Nephron progenitor cell (in vitro differentiated cells): ENCODE measurements at places on chromosomes 6 and 20.

- DNase-seq, result peak; percentile 75
Measured at GRCh38 chr6:26199057-26199772, 112.0 kb downstream of the HFE start.

DNA sequence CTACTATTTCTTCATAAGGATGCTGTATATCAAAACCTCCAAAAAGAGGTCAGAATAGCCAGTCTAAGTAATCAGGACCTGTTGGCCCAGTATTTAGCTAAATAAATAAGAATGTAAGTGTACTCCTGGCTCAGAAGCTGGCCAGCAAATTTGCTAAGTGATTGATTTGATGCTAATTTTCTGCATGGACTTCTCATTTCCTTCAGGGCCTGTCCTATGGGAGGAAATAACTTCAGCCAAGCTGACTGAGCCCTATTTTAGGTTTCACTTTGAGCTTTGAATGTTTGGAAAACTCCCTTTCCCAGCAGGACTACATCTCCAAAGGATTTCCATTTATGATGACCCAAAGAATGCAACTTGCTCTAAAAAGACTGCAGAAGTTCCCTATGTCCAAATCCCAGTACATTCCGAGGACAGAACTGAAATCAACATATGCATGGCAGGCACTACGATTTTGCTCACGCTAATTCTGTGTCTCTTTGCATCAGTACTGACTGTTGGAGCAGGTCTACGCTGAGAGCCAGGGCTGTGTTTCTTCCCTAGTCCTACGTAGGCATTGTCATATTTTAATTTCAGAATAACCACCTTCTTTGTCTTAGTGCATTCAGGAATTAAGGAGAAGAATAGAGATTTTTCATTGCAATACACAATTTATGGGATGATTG, 441.4 kb upstream of the PLCB4 start:
- no peak for DNase-seq

DNA sequence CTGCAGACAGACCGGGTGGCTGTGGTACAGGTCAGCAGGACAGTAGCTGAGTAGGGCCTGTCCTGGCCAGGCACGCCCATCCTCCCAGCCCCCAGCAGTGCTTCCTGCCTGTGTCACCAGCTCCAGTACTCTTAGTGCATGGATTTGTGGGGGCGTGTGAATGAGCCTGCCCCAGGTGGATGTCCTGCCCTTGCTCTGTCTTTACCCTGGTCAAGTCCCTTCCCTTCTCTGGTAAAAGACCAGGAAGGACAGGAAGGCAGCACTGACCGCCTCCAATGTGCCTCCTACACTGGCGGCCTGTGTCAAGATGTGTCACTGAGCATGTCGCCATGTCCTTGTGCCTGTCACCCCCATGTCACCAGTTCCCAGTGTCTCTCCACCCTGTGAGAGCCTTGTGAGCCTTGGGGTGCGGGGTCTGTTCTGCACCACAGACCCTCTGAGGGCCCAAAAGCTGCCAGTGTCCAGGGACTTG, 11.9 kb downstream of the TEAD3 start:
- DNase-seq, result no peak

GRCh38 chr20:38152175-38152620, 12.9 kb downstream of the TGM2 start:
- DNase-seq, result no peak

DNA sequence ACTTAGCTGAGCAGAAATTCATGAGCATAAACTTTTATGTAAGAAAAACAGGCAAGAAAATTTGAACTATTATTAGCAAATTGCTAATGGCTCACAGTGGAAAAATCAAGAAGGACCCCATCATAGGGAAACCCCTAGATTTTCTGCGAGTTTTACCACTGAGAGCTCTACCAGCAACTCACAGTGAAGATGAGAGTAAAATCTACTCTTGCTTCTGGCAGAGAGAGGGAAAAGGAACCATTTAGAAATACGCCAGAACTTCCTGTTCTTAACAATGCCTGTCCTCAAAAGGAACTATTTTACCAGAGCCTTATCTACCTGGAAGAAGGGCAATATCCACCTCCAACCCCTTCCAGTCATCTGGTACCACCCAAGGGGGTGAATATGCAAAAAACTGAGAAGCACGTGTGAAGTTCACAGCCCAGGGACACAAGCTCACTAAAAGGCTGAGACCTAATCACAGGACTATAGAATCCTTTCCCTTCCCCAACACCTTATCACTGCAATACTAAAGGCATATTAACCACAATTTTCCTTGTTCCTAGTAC, 34.4 kb upstream of the ASF1A start:
- no peak for DNase-seq

- DNase-seq, result no peak
Measured at GRCh38 chr20:51412951-51413481, 129.5 kb downstream of the NFATC2 start.
